ENCODE measurements at places on chromosomes 6 and 20.

- DNase-seq: no peak
Observed at GRCh38 chr6:150560004-150560883, 39.4 kb upstream of the PLEKHG1 start.

GRCh38 chr6:166906376-166907044 is 49.8 kb downstream of the RNASET2 start:
- no peak for DNase-seq

- no peak for DNase-seq
Observed at GRCh38 chr20:17965042-17965697, 3.4 kb downstream of the SNX5 start.

DNA sequence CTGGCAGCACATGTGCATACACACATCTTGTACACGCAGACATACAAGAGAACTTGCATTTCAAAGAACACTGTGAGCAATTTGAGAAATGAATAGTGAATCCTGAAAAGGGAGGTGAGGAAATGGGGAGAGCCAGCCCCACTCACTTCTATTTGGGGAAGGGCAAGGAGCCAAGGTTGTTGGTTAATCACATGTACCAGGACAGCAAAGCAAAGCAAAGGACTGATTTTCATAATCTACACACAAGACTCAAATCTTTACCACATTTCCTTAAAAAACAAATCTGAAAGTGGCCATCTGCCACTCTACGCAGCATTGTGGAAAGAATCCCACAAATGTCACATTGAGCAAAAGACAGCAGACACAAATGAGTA is 35.0 kb upstream of the KIF16B start:
- no peak for DNase-seq

- DNase-seq: no peak
Observed at GRCh38 chr6:62775427-62776022, 435.7 kb upstream of the FKBP1C start.

DNA sequence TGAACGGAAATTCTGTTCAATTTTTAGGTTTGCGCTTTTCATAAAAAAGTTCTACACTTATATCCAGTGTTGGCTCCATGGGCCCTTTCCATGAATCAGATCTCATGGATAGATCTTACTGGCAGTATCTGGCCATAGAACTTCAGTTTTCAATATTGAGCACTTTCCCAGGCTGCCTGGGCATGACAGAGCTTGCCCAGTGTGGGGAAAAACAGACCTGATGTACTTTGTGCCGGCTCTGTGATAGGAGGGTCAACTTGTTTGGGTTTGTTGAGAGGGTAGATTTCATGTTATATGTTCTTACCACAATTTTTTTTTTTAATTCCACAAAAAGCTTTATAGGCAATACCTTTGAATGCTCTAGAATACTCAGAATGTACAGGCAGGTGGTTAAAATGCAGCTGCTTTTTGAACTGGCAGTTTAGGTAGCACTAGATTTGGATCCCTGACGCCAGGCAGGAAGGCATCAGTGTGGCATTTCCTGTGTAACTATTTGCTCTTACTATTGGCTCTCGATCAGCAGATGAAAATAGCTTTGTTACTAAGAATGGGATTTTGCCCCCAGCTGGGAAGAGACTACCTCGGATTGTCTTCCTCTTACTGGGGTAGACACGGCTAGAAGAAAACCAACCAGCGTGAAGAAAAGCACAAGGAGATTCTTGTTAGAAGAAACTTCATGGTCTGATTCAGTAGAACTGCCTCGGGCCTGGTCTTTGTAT is 404.9 kb upstream of the SOX4 start:
- DNase-seq: no peak

DNA sequence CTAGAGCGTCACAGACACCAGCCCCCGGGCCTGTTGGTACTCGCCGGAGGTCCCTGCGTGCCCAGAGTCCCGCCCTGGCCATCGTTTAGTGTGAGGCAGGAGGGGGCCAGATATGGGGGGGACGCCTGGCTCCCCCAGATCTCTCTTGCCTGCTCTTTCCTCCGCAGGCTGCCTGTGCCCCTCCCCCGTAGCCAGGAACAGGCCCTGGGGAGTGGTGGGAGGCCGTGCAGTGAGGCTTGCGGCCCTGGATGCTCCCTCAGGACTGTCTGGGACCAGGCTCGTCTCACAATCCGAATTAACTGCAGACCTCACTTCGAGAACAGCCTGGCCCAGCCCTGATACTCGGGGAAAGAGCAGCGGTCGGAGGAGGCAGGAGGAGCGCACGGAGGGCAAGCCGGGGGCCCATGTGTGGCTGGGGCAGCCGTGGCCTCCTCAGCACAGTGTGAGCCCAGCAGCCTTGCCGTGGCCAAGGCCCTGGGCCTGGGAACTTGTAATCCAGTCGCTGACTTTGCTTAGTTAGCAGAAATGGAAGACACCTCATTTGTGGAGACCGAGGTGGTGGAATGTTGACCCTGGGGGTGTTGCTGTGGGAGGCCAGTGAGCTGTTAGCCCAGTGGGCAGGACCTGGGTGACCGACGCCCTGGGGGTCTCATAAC is 28.7 kb downstream of the FRMD1 start:
- no peak for DNase-seq

GRCh38 chr6:155528982-155529453 is 73.4 kb upstream of the NOX3 start:
- no peak for DNase-seq

- no peak for DNase-seq
Observed at GRCh38 chr6:14573703-14574290, 456.2 kb downstream of the CD83 start.

DNA sequence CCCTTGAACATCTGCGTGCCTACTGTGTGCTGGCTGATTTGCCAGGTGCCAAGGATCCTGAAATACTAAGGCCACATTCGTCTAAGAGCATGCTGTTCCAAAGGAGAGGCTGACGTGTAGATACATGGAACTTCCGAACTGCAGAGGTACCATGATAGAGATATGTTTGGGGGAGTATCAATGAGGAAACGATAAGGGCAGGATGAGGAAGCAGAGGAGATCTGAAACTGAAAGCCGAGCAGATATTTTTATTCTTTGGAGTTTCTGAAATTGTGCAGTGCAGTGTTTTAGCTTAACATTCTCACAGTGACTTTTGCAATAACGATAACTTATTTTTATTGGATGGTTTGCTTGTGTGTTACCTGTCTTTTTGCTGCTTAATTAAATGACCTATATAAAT is 24.3 kb downstream of the BMP6 start:
- DNase-seq: no peak

GRCh38 chr20:17794400-17794799 is 94.6 kb downstream of the BANF2 start:
- no peak for DNase-seq

DNA sequence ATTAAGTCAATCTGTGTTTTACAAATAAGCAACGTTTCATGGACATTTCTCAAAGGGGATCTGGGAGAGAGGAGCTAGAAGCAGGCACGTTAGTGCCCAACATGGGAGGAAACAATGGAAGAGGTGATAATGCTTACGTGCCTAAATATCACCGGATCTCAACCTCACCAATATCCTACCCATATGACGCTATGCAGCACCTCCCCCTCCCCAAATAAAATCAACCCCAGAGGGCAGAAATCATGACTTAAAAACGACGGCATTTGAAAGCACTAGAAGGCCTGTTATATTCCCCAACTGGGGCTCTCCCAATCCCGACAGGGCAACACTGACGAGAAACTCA is 425 bp downstream of the HBS1L start:
- no peak for DNase-seq

- DNase-seq: no peak
Observed at GRCh38 chr20:4795394-4795793, 73.7 kb downstream of the PRND start.

DNA sequence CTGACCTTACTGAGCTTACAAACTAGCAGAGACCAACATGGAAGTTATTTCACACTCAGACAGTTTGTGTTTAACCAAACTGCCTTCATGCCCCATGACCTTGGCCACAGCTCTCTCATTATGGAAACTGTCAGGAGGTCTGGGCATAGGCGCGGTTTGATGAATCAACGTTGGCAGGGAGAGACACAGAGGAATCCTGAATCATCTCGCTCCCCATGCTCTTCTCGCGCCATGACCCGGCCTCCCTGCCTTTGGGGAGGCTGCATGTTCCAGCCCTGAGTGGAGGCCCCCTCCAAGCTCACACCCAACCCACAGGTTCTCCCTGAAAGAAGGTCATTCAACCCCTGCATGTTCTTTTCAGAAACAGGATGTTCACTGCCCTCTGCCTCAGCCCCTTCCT is 15.9 kb upstream of the GDAP1L1 start:
- DNase-seq: no peak

GRCh38 chr20:13337090-13337784 is 116.2 kb downstream of the ISM1 start:
- DNase-seq: no peak

- DNase-seq: no peak
Observed at GRCh38 chr6:165663377-165663735, 315 bp upstream of the PDE10A start.

DNA sequence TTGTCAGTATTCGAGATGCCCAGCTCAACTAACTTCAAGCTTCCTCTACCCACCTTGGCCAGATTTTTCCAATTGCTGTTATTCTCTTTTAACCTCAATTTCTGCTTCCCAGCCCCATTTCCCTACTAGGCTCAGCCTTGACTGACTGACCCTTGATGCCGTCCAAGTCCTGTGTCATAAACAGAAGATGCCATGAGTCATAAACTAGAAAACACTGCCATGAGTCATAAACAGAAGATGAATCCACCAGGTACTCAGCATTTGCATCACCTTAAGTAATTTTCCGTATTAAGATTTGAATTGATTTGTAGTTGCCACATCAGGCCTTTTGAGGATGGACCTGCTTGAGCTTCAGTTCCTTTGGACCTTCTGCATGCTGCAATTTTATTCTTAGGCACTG is 123.8 kb downstream of the FAM83B start:
- DNase-seq: no peak

- DNase-seq: peak; percentile 44
Observed at GRCh38 chr6:29589423-29590048, 4.6 kb downstream of the OR2H2 start.

DNA sequence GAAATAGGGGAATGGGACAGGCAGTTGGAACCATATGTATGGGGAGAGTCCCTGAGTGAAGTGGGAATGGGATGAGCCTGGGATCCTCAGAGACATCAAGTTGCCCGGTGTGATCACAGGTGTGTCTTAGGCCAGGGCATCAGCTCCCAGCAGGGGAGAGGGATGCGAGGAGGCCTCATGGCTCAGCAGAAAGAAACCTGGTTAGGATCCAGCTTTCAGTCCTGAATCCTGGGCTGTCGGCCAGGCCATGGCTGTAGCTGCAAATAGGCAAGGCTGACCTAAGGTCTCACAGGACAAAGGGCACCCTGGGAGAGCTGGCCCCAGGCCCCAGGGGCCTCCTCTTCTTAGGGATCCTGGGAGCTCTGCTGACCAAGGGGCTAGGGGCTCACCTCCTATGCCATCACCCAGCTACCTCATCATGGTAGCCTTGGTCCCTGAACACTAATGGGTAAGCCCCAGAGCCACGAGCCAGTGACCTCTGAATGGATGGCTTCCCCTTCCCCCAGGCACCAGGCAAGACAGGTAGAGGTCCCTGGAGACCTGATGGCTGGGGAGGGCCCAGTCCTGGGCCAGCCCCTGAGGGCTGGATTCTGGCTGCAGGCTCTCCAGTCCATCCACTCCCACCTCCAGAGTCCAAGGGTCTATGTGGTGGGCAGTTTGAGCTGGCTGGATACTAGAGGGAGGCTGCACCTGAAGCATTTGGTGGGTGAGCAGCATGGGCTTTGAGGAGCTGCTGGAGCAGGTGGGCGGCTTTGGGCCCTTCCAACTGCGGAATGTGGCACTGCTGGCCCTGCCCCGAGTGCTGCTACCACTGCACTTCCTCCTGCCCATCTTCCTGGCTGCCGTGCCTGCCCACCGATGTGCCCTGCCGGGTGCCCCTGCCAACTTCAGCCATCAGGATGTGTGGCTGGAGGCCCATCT is at the start of gene SLC22A7:
TSS of gene SLC22A7 (plus strand) at position 617 of the 921 bp plus-strand sequence. CDS start at position 716, 99 bp downstream.
- DNase-seq: no peak

DNA sequence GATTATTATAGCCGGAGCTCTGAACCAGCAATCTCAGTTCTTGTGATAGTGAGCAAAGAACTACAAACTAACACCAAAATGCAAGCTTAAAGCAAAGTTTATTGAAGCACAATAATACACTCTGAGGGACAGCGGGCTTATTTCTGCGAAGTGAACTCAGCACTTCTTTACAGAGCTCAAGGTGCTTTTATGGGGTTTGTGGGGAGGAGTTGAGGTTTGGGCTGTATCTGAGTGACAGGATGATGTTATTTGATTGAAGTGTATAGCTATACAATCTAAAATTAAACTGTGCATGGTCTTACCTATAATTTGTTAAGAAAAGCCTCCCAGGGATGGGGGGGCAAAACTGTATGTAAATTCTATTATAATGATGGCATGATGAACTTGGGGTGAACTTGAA is 1.0 kb upstream of the HFE start:
- no peak for DNase-seq

- DNase-seq: no peak
Observed at GRCh38 chr6:149950423-149950822, 8.6 kb downstream of the ULBP2 start.

DNA sequence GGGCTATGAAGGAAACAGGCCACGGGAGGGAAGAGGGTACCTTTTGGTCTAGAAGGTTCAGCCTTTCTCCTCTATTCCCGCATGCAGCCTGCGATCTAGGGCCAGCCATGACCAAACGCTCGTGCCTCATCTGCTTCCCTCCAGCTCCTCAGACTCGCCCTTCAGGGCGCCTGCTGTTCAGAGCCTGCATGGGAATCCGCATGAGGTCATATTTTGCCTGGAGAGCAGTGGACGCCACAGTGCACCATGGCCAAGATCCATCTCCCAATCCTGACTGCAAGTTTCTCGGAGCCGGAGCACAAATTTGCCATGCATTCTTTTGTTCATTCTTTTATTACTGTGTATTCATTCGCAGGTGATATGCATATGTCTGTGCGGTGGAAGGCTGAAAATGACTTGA is 608.1 kb downstream of the QKI start:
- no peak for DNase-seq

DNA sequence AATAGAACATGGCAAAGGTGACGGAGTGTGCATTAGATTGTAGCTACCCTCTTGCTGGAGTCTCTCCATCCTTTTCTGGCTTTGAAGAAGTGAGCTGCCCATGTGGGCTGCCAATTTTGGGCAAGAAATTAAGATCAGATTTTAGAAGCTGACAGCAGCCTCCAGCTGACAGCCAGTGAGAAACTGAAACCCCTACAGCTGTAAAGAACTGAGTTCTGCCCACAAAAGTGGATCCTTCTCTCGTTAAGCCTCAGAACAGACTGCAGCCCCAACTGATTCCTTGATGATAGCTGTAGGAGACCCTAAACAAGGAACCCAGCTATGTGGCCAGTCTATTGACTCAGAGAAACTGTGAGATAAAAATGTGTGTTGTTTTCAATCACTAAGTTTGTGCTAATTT is 134.1 kb downstream of the CD109 start:
- DNase-seq: no peak

GRCh38 chr20:25273046-25273445 is 25.2 kb downstream of the PYGB start:
- no peak for DNase-seq

- no peak for DNase-seq
Observed at GRCh38 chr20:23002276-23002675, 32.8 kb upstream of the SSTR4 start.

All from stimulated activated CD4-positive, alpha-beta T cell treated with anti-CD3 and anti-CD28 coated beads, Interleukin-1b, Interleukin-23, amount 100 ng/mL, for 24 hours (primary cell).